Uterus (tissue), 4 donors: ENCODE measurements at places on chromosomes 3 and 15. TPM values are rescaled to one million over a fixed set of nuclear protein-coding genes. Genes with fewer than 3 reads are reported as not detected.
A peak's percentile ranks its signal among the peaks of the same experiment; 100 is the strongest.

DNA sequence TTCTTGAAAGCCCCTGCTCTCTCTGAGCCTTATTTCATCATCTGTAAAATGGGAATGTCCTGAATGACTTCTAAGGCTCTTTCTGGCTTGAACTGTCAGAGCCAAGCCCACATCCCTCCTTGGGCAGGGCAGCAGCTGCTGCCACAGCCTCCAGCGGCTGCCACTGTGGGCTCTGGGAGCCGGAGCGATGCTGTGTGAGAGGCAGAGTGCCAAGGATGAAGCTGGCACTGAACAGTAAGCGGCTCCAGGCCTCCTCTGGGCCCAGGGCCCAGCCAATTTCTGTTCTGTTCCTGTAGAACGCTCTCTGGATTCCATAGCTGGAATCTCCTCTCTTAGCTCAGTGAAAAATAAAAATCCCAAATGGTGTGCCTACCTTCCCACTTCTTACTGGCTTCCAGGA lies 4.4 kb downstream of the CPLX3 start:
- no peak for DNase-seq

- no peak for DNase-seq
These were observed 157.3 kb upstream of the UBE2E1 start for GRCh38 chr3:23648326-23648995.

GRCh38 chr3:59939826-59940426 lies 890.1 kb upstream of the CFAP20DC start:
- DNase-seq, result no peak

The CAMK1 gene
- total RNA-seq, result 19.1 TPM

The TUSC7 gene
- total RNA-seq, result not detected

GRCh38 chr3:150681057-150681456 lies 22.7 kb downstream of the ERICH6 start:
- no peak for DNase-seq

The KIF15 gene
- total RNA-seq, result 0.82 TPM

The ACP3 gene
- 5.6 TPM for total RNA-seq

- DNase-seq, result no peak
These were observed 153.1 kb upstream of the COL8A1 start for GRCh38 chr3:99485286-99485685.

- peak; percentile 59 for DNase-seq
These were observed 43.6 kb upstream of the CTSH start for GRCh38 chr15:78988361-78988911.

- DNase-seq, result no peak
These were observed 941.5 kb downstream of the FHIT start for GRCh38 chr3:60309539-60310268.

GRCh38 chr3:110965976-110966375 lies 105.6 kb upstream of the NECTIN3 start:
- DNase-seq, result no peak

DNA sequence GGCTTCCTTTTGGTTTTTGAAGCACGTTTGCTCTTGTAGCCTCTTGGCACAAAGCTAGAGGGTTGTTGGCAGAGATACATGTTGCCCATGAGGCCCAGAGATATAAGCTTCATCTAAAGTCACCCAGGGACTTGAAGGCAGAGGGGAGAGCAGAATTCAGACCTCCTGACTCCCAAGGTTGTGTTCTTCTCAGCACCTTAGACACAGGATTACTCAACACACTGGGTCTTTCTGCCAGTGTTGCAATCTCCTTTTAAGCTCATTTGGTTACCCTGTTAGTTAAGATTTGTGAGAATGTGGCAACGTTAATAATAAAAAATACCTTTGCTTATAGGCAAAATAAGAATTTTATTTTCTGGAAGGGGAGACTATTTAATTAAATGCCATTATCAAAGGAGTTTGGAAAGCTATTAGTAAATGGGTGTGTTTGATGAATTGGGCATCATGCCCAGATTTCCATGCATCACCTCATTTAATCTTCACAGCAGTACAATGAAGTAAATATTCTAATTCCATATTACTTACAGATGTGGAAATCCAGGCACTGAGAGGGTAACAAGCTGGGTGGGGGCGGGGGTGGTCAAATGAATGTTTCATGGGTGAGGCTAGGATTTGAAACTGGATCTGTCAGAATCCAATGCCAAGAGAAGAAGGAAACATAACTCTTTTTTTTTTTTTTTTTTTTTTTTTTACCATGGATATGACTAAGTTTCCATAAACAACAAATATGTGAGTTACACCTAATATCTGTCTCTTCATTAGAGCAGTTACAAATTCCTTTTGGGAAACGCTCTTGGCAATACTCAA lies 183.3 kb downstream of the NR1D2 start:
- DNase-seq, result peak; percentile 47

DNA sequence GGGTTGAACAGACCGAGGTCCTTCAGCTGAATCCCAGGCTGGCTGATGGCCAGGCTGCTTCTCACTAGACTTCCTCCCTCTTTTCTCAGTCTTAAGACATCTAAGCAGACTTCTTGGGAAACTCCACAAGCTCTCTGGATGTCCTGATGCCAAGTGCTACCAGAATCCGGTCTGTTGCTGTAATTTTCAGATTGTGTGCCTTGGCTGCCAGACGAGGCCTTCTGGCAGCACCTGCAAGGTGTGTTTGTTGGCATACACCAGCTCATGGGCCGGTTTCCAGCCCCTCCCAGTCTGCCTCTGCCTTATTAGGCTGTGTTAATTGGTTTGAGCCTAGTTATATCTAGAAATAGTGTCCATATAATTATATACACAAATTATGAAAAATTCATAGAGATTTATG lies 120.6 kb downstream of the TNIK start:
- DNase-seq, result no peak

GRCh38 chr3:13025090-13025489 lies 48.1 kb downstream of the IQSEC1 start:
- no peak for DNase-seq

- DNase-seq, result no peak
These were observed 36.2 kb downstream of the ICE2 start for GRCh38 chr15:60442763-60443162.

DNA sequence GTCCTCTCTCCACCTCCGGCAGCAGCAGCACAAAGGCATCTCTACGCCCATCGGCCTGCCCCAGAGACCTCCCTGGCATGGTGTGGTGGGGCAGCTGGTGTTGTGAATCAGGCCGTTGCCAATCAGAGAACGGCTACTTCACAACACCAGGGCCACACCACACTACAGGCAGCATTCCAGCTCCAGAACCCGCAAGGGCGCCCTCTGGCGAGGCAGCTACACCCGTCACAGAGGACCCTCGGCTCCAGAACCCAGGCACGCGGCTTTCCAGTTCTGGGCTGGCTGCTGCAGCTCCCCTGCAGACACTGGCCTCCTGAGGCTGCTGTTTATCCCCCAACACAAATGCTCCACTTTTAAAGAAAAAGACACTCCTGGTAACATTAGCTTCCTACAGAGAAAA lies 127.5 kb upstream of the TOPAZ1 start:
- no peak for DNase-seq

GRCh38 chr3:88713233-88713691 lies 394.2 kb upstream of the EPHA3 start:
- no peak for DNase-seq

DNA sequence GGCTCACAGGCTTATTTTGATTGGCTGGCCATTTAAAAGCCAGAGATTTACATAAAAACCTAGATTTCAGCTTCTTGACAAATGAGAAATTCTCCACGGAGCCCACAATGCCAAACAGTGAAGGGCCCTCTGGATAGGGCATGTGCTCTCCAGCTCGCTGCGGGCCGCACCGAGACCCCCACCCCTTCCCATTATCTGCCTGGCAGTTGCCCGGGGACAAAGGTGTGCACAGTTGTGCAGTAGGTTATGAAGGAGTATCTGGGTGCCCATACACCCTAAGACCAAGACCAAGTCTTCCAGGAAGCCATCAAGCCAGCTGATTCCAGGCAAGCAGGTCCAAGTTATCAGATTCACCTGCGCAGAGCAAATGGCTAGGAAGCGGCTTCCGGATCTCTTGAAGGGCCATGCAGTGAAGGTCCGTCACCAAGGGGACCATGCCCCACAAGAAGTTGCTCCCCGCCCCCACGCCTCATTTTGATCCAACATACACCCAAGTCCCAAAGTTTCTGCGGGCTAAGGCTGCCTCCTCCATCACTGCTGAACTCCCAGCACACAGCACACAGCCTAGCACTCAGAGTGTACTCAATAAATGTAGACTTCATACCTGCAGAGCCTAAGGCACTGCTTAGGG lies 1.3 kb downstream of the MRPS25 start:
- no peak for DNase-seq
